ENCODE measurements at places on chromosomes 3 and 15.
A peak's percentile ranks its signal among the peaks of the same experiment; 100 is the strongest.

DNA sequence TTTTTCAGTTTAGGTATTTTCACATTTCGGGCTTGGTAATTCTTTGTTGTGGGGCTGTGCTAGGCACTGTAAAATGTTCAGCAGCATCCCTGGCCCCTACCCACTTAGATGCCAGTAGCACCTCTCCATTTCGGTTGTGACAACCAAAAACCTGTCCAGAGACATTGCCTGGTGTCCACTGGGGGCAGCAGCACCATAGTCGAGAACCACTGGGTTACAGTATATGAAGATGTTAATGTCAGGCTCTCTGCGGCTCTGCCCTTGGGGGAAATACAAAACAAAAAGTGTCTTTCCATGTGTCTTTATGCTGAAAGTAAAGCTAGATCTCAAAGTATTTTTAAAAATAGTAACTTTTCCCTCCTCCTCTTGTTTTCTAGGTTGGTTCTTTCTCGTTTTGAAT is 177.2 kb downstream of the ITPR1 start:
- DNase-seq = no peak

DNA sequence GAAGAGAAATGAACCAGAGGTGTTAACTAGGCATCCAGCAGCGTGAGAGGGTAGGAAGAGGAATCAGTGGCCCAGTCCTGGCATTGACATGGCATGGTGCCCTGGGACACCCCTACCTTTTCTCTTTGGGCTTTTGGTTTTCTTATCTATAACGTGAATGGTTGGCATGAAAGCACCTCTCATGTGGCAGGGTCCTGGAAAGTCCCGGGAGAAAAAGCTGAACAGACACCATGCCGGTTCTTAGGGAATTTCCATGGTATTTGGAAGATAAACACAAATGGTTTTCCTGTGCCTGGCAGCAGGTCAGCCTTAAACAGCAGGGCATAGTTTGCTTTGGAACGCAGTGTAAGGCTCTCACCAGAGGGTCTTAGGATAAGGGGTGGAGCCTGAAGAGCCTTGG is 15.4 kb downstream of the ARNT2 start:
- DNase-seq = no peak

- no peak for DNase-seq
Observed at GRCh38 chr15:80441714-80442113, 37.5 kb downstream of the ARNT2 start.

- no peak for DNase-seq
Observed at GRCh38 chr15:33101036-33101435, 93.5 kb downstream of the FMN1 start.

DNA sequence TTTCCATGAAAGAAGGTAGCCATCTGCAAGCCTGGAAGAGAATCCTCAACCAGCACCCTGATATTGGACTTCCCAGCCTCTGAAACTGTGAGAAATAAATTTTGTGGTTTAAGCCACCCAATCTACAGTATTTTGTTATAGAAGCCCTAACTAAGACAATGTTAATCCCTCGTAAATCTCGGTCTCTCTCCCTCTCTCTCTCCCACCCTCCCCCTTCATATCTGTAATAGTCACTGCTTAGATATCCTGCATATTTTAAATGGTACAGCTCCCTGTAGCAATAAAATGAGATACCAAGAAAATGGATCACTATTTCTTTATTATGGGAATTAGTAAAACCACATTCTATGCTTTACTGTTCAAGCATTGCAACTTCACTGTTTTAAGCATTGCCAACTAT is 21.0 kb upstream of the FAM174B start:
- DNase-seq = no peak

GRCh38 chr3:148601766-148602685 is 95.7 kb upstream of the AGTR1 start:
- no peak for DNase-seq

DNA sequence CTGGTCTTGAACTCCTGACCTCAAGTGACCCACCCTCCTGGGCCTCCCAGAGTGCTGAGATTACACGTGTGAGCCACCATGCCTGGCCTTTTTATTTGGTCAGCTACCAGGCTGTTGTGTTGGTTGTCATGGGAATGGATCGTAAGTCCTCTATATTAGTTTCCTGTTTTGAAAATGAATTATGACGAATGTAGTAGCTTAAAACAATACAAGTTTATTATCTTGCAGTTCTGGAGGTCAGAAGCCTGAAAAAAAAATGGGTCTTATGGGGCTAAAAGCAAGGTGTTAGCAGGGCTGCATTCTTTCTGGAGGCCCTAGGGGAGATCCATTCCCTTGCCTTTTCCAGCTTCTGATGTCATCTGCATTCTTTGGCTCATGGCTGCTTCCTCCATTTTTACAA is 25.1 kb upstream of the HERC1 start:
- no peak for DNase-seq

DNA sequence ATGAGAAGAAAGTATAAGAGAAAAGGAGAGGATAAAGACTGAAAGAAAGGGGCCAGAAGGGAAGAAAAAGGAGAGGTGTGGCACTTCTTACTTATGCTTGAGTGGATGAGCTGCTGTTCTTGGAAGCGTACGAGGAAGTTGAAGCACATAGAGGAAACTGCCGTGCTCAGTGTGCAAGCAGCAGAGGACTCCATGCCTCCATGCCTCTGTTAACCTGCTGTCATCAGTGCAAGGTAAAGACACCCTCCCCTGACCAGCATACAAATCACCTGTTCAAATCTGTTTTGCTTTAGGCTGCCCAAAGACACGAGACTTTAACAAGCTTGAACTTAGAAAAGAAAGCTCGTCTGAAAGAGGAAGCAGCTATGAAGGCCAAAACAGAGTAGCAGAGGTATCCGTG is 6.4 kb downstream of the WDR5B start:
- DNase-seq = no peak

DNA sequence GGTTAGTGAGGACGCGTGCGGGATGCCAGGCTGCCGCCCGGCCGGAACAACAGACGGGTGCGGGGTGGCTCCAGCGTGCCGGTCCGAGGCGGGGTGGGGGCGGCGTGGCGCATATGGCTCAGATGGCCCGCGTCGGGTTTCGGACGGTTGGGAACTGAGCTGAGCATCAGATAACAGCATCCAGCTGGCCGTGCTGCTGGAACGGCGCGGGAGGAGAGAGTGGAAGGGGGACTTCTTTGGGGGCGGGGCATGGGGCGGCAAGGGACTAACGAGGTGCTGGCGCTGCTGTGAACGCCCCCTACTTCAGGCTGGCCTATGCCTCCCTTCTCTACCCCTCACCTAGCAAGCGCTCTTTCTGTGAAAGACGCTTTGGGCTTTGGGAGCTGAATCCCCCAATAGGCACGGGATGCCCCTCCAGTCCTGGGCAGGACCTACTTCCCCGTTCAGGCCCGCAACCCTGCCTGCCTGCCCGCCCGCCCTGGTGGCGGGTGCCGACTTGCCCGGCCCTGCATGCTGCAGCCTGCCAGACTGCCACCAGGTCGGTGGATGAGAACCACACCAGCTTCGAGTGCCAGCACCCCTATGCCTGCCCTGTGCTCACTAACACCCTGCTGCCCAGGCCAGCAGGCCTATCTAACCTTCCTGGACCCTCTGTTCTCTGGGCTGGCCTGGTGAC is 542 bp downstream of the INKA1 start:
- DNase-seq = no peak

DNA sequence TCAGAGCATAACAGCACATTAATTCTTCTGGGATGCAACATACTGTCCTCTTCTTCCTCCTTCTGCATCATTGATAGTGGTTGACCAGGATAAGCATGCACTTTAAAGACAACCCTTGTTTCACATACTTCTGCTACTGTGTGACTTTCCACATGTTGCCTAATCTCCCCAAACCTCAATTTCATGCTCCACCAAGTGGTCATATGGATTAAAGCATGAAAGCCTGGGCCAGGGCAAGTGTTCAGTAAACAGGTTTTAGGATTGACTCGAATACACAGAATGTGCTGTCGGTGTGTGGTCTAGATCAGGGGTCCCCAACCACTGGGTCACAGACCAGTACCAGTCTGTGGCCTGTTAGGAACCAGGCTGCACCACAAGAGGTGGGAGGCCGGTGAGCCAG is 22.5 kb upstream of the BFSP2 start:
- DNase-seq = peak; percentile 43

GRCh38 chr3:42148982-42149432 is 57.9 kb downstream of the TRAK1 start:
- DNase-seq = peak; percentile 71

DNA sequence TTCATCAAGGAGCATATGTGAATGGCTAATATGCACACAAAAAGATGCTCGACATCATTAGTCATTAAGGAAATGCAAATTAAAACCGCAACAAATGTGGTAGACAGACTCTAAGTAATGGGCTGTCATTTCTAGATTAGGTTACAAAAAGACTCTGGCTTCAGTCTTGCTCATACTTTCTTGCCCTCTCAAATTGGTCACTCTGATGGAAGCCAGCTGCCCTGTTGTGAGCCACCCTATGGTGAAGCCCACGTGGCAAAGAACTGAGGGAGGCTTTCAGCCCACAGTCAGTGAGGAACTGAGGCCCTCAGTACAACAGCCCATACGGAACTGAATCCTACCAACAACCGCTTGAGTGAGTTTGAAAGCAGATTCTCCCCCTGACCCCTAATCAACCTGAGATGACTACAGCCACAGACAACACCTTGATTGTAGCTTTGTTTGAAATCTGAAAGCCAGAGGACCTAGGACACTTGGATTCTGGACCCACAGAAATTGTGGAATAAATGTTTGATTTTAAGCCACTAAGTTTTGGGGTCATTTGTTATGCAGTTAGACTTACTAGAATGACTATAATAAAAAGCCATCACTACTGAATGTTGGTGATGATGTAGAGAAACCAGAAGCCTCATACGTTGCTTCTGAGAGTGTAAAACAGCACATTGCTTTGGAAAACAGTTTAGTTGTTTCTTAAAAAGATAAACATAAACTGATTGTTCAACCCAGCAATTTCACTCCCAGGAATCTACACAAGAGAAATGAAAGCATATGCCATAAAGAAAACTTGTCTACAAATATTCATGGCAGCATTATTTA is 45.7 kb downstream of the EHHADH start:
- no peak for DNase-seq

- DNase-seq = no peak
Observed at GRCh38 chr3:130661140-130661891, 85.3 kb downstream of the PIK3R4 start.

DNA sequence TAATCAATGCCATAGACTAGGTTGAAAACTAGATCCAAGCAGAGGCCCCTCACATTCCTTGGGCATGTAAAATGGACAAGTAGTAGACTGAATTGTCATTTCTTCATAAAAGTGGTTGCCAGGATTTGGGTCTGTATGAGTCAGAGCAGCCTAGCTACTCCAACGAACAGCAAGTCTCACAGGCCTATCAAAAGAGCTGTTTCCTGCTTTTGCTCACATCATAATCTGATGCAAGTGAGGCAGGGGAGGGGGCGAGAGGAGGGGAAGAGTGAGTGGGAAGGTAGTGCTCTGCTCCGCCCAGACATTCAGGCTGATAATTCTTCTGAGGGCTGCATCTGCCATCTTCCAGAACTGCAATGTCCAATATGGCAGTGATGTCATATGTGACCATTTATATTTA is 228.9 kb upstream of the PRICKLE2 start:
- DNase-seq = no peak

- no peak for DNase-seq
Observed at GRCh38 chr3:167773584-167773983, 38.1 kb downstream of the SERPINI1 start.

DNA sequence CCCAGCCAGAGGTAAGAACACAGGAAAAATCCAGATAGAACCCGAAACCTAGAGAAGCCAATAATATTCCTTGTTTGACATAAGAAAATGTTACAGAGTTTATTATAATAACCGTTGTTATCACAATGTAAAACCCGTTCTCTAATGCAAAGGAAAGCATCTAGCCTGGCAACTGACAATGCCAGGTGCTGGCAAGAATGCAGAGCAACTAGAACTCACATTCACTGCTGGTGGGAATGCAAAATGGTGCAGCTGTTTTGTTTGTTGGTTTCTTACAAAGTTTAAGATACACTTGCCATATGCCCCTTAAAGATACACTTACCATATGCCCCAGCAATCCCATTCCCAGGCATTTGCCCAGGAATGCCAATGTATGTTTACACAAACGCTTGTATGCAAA is 23.4 kb downstream of the VPS39 start:
- no peak for DNase-seq

GRCh38 chr3:180184816-180185215 is 148.1 kb upstream of the PEX5L start:
- no peak for DNase-seq

DNA sequence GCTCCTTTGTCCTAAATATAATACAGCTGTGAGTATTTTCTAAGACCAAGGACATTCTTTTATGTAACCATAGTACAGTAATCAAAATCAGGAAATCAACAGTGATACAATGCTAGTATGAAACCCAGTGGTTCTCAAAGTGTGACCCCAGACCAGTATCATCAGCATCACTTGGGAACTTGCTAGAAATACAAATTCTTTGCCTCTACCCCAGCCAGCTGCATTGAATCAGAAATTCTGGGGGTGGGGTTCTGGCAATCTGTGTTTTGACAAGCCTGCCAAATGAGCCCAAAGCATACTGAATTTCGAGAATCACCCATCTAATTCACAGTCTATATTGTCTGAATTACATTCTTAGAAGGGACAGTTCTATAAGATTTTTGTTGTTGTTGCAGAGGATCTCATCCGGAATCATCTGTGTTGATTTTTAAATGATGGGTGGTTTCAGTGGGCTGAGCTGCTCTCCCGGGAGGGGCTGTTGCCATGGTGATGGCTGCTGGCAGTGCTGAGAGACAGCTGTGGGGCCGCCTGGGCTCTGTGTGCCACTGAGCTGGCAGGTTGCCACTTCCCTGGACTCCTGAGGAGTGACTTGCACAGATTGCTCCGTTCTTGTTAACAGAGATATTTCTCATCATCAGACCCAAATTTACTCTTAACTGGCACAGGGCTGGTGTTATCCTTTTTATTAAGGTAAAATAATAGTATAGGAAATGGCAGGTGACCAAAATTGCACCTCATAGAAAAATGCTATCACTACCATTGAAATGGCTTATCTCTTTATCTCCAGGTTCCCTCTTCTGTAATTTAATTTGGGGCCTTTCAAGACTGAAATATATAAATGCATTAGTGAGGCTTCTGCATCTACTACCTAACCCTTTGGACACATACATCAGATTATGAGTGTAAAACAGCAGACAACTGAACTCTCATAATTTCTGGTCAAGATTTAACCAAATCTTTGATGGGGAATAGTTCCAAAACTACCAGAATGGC is 56.5 kb downstream of the NEK11 start:
- DNase-seq = peak; percentile 99

GRCh38 chr3:106381939-106382335 is 513.1 kb upstream of the CBLB start:
- DNase-seq = peak; percentile 71

- DNase-seq = no peak
Observed at GRCh38 chr3:53155760-53156159, 5.2 kb upstream of the PRKCD start.

GRCh38 chr15:83248151-83249029 is 36.1 kb downstream of the BNC1 start:
- peak; percentile 23 for DNase-seq

DNA sequence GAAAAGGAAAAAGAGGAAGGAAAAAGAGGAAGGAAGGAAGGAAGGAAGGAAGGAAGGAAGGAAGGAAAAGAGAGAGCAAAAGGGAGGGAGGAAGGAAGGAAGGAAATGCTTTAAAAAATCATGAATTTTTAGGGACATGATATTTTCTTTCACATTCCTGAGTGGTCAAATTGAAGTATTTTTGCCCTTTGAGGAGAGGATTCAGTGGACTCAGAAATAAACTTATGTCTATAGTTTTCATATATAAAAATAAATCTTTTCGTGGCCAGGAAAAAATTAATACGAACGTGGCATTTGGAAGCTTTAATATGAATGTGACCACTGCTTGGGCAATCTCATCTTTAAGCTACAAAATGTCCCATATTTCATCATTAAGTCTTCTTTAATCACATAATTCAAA is 183.0 kb upstream of the TMCO5A start:
- no peak for DNase-seq
